ENCODE measurements at places on chromosomes 12 and 14.

DNA sequence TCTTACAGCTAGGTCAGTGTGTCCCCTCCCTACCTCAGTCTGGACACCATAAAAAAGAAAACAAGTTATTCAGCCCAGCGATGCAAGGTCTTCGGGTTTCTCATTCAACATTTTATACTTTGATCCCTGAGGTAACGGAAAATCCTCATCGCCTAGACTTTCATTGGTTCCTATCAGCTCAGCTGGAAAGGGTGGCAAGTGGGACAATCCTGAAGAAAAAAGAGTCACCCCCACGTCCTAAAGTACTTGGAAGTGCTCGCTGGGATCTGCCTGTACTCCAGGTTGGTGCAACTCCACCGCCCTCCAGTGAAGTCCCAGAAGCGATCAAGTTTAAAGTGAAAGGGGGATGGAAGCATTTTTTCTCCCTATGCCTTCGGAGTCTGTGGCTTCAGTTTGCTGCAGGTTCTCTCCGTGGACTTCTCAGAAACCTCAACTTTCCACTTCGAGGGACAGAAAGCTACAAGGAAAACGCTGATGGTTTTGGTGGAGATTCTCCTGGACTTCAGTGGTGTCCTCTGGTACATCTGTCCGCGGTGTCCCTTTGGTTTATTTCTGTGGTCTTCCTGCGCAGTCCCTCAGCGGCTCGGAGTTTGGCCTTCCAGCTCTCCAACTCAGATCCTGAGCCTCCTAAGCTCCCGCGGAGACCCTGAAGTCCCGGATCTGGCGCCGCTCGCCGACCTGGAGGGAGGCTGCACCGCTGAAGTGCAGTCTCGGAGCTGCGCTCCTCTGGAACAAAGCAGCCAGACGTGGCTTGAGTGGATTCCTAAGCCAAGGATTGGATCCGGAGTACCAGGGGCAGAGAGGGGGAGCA lies 1.8 kb upstream of the LRFN5 start:
- DNase-seq = no peak

DNA sequence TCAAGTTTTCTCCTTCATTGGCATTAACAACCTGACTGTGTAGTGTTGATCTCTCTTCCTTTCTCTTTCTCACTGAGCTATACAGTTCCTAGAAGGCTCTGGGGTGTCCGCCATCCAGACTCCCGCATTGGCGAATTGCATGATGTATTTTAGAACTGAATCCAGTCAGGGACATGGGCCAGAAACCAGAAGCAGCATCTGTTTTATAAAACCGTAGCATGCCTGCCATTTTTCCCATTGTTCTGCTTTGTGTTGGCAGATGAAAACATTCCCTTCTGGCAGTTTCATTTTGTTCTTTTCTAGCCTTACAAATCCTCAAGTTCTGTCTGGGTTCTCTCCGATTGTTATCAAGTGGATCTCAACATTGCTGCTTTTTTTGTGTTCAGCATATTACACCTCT lies 268.3 kb upstream of the SEL1L start:
- no peak for DNase-seq

DNA sequence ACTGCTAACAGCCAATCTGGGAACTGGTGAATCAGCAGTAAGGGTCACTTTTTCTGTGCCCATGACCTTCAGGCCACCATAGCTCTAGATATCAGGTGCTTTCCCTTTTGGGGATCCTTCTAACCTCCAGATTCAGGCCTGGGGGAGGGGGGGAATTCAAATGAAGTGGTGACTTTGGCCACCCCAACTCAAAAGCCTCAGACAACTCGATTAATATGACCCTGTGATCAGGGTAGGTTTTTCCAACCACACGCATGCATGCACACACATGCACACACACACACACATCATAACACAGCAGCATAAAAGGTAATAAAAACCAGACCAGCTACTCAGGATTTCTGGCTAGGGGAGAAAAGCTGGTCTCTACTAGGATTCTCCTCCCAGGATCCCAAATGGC lies 5.3 kb downstream of the TBX3 start:
- no peak for DNase-seq

DNA sequence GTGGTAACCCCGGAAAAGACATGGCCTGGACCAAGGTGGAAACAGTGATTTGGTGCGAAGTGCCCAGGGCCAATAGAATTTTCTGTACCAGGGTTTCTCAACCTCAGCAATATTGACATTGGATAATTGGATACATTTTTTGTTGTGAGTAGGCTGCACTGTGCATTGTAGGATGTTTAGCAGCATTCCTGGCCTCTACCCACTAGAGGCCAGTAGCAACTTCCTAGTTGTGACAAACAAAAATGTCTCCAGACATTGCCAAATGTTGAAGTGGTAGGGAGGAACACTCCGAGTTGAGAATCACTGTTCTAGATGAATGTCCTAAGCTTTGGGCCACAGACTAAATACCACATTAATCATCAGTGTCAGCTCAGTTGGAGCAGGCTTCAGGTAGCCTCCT lies 6.2 kb upstream of the CGRRF1 start:
- no peak for DNase-seq

- DNase-seq = no peak
These were observed 1.2 kb downstream of the COA8 start for GRCh38 chr14:103563844-103564505.
